ENCODE measurements at places on chromosomes 1 and 21.

- DNase-seq = no peak
Observed at GRCh38 chr21:16642353-16642752, 870.5 kb upstream of the CXADR start.

- no peak for DNase-seq
Observed at GRCh38 chr21:41827951-41828883, 50.9 kb downstream of the PRDM15 start.

DNA sequence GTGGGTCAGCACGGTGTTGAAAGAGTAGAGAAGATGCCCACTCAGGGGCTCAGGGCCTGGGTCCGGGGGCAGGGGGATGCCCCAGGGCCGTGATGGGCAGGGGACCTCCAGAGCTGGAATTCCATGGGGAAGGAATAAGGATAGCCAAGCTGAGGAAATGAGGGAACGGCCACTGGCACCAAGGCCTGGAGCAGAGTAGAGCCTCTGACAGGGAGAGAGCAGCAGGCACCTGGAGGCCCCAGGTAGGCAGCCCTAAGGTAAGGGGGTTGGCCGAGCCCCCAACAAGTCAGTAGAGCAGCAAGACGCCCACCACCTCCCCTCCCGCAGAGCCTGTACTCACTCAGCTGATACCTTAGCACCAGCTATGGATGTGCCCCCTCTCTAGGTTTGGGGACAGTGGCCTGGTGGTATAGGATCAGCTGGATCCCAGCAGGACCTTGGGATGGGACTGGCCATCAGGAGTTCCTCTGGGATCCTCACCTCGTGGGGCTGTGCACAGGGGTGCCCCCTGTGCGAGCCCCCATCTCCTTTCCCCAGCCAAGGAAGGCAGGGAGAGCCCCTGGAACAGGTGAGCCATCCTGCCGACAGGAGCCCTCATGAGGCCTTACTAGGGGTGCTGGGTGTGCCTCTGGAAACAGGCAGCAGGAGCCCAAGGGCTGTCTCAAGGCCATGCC lies 21.0 kb upstream of the ARF1 start:
- DNase-seq = no peak

DNA sequence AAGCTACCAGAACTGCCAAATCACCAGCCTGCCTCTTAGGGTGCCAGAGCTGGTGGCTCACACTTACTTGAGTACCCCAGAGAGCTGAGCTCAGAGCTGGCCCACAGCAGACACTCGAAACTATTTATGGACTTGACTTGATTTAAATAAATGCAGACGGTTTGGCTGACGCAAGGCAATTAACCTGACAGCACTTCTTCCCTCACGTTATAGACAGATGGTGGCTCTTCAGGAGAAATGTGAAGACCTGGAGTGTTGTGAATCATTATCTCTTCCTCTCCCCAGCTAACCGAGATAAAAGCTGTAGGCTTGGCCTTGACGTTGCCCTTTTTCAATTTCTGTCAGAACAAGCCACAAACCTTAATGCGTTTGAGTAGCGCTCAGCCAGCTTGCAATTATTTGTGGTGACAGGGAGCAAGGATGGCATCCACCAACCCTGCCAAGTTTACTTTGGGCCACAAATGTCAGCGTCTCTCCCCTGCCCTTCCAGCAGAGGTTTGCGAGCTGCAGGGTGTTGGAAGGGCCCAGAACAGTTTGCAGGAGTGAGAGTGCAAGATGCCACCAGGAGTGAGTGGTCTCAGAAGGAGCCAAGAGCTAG lies 34.0 kb upstream of the BCAR3 start:
- no peak for DNase-seq

DNA sequence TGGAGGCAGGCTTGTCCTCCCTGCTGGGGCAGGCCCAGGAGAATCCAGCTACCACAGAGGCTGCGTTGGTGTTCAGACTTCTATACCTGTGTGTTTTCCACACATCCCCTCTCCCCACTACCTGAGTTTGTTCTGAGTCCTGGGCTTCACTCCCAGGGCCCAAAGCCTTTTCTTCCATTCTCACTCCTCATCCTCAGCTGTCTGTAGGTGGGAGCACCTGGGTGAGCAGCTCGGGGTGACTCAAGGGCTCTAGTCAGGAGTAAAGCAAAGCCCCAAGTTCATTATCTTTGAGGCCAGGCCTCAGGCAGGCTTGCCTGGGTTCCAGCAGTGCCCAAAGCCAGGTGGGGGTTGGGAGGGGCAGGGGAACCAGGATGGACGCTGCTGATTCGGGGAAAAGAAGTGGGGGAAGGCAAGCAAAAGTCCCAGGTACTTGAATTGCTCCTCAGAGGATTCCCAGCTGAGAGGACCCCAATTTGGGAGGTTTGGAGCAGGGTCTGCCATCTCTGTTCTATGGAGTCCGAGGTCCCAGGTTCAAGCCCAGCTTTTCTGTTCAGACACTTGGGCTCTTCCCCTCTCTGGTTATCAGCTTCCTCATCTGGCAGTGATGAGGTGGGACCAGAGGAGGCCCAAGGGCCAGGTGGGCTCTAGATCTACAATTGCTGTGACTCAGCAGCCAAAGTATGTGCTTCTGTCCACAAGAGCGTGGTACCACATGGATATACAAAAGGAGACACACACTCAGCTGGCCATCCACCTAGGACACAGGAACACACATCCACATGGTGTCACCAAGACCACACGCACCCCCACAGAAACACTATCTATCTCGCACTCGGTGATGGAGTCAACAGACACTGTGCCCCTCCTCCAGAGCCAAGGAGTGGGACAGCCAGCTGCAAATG lies 5.8 kb upstream of the PTPN7 start:
- DNase-seq = no peak

GRCh38 chr1:33005838-33006421 lies 30.8 kb downstream of the AK2 start:
- no peak for DNase-seq

DNA sequence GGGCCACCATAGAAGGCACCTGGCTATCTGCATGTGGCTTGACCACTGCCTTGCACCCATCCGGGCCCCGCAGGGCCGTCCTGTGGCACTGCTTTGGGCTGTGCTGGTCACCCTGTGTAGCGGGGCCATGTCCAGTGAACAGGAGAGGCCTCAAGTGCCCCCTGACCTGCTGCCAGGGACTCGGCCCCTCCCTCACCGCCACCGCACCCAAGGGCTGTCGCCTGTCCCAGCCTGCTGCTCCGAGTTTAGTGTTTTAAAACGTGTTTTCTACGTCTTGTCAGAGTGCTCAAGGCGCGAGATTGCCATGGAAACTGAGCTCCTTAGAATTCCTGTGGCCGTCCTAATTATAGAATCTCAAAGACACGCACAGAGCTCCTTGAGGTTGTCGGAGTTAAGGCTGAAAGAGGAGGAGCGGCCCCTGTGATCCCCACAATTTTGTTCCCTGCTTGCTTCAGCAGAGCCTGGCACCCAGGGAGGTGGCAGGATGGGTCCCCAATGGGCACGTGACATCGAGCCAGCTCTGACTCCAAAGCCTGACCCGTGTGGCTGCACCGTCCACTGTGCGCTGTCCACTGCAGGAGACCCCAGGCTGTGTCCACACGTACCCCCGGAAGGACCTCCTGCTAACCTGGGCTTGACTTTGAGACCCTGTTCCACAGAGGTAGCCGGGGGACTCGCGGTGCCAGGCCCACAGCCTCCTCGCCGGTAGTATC lies 66.2 kb downstream of the FAAP20 start:
- no peak for DNase-seq

GRCh38 chr1:215476541-215476940 lies 90.6 kb upstream of the KCTD3 start:
- no peak for DNase-seq

- DNase-seq = no peak
Observed at GRCh38 chr1:186189156-186189555, 185.9 kb downstream of the TPR start.

GRCh38 chr1:232211149-232211548 lies 418.8 kb downstream of the SIPA1L2 start:
- no peak for DNase-seq

DNA sequence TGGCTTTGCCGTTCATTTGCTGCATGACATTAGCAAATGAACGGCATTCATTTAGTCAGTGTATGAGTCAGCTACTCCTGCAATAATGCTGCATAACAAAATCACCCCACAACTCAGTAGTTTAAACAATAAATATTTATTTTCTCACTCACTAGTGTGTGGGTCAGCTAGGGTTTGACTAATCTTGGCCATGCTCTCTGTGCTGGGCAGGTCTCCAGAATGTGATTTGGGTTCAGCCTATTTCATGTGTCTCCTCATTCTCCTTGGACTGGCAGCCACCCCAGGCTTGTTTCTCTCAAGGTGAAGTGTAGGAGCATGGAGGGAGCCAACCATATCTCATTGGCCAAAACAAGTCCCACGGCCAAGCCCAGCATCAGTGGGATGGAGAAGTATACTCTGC lies 104.3 kb downstream of the LACTBL1 start:
- no peak for DNase-seq

GRCh38 chr1:228922722-228923376 lies 187.6 kb downstream of the RHOU start:
- DNase-seq = no peak

GRCh38 chr1:153628638-153629342 lies 556 bp downstream of the S100A1 start:
- no peak for DNase-seq

DNA sequence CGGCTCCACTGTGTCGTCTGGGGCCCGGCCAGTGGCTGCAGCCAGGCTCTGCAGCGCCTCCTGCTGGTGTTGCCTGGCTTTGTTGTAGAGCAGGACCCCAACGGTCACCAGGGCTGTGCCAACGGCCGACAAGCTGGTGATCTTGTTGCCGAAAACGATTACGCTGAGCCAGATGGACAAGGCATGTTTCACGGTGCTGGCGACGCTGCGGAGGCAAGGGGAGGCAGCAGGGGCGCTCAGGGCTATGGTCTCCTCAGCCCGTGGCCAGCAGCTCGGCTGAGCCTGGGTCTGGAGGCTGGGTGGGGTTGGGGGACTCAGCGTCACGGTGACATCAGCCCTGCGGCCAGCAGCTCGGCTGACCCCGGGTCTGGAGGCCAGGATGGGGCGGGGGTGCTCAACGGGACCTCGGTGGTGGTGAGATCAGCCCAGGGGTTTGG lies 7.0 kb upstream of the CDK11B start:
- no peak for DNase-seq

- DNase-seq = no peak
Observed at GRCh38 chr1:220575718-220576497, 48.0 kb downstream of the MARK1 start.

DNA sequence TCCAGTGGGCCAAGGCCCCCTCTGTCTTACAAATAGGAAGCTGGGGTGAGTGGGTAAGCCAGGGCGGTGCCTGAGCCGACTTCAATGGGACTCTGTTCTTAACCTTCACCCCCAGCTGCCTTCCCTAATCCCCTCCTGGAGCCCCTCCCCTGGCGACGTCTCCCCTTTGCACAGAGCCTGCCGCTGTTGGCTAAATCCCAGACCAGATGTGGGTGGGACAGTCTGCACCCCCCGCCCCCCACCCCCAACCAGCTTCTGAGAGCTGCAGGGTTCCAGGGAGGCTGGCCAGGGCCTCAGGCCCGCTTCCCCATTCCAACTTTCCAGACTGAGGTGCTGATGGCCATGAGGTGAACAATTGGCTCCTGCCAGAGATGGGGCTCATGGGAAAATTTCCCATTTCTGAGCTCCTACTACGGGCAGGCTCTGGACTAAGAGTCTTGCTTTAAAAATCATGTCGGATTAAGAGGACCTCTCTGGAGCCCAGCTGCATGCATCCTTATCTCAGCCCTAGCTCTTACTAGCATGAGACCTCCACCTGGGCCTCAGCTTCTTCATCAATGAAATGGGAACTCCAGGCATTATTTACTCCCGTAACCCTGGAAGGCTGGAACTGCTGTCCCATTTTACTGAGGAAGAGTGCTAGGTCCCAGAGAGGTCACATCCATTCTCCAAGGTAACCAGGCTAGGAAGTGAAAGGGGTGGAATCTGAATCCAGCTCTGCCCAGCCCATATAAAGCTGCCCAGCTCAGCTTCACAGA lies 6.4 kb downstream of the COL8A2 start:
- DNase-seq = no peak

GRCh38 chr1:230772457-230773395 lies 25.5 kb downstream of the CAPN9 start:
- DNase-seq = no peak

- no peak for DNase-seq
Observed at GRCh38 chr1:58922302-58923089, 138.6 kb upstream of the JUN start.
